ENCODE measurements at places on chromosomes 2 and 18.

DNA sequence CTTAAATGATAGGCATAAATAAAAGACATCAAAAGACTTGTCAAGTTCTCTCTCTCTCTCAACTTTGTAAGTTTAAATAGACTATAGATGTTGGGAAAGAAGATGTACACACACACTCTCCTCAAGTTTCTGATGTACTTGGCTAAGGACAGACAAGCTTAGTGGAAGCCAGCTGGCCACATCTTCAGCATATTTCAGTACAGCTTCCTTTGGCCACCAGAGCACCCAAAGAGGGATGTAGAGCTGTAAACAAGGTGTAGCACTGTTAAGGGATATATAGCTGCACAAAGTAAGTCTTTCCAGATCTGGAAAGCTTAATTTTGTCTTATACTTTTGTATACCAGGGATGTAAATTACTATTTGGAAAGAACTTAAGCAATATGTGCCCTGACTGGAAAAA is 64.3 kb upstream of the MSTN start:
- DNase-seq, result no peak

- no peak for DNase-seq
Observed at GRCh38 chr2:226031647-226032501, 632.4 kb downstream of the NYAP2 start.

DNA sequence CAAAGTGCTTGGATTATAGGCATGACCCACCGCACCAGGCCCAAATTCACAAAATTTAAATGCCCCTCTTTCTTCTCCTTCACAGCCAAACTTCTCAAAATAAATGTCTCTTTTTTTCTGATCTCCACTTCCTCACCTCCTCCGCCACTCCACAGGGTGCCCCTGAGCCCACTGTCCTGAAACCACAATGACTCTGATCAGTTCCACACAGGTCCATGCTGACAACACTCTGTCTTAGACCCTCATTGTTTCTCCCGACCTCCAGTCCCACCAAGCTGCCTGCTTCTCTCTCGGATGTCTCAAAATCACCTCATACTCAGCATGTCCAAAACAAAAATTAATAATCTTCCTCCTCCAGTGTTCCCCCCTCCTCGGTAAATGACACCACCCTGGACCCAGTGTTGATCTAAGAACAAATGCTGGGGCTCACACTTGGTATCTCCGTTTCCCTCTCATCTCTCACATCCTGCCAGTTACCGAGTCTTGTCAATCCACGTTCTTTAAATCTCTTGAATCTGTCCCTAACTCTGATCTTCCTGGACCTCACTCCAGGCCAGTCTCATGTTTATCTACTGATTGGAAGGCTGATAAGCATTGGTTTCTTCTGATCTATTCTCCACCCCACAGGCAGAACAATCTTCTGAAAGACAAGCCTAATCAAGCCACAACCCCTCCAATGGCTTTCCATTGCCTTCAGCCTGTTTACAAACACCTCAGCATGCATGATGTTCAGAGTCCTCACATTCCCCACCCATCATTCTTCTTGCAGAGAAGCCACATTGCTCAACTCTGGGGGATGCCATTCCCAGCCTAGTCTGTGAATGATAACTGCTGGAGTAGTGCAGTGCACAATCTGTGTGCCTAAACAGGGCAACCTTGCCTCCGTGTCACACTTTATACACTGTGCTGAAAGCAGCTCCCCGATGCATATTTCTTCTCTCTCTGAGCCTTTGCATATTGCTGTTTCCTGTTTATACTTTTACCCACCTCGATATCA is 12.4 kb upstream of the ANKRD44 start:
- no peak for DNase-seq

- no peak for DNase-seq
Observed at GRCh38 chr2:144310484-144310883, 209.4 kb downstream of the ZEB2 start.

GRCh38 chr2:240013343-240013742 is 11.8 kb downstream of the NDUFA10 start:
- no peak for DNase-seq

- no peak for DNase-seq
Observed at GRCh38 chr2:38535744-38536506, 66.8 kb downstream of the HNRNPLL start.

- DNase-seq, result no peak
Observed at GRCh38 chr2:152432206-152432653, 97.3 kb downstream of the FMNL2 start.

DNA sequence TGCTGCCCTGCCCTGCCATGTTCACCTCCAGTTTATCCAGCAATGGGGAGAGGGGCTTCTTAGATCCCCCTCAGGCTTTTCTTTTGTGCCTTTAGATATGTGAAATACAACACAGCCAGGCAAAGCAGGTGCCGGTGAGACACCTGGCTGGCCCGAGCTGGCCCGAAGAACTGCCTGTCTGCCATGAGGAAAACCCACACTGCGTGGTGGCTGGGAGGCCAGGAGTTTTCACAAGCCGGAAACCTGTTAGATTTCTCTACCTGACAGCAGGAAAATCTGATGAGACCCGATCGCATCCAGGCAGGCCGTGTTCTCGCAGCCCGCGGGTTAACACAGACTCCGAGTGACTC is 5.7 kb upstream of the GAL3ST2 start:
- DNase-seq, result no peak

- no peak for DNase-seq
Observed at GRCh38 chr2:216620786-216621185, 12.4 kb upstream of the IGFBP2 start.

DNA sequence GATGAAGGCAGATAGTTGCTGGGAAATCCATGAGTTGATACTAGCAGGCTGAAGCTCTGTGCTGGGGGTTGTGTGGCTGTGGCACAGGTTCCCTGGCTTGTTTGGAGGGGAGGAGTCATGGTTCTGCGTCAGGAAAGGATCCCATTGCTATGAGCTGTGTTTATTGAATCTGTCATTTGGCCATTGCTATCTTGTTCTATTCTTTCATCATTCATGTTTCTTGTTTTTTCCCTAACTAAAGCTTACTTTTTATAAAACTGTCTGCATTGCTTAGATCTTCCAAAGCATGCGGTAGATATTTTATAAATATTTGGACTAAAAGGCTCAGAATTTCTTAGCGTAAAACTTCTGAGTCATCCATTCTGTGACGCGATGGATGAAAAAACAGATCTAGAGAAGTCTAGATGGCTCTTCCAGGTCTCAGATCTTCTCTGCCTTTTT is 335.3 kb downstream of the PTPRM start:
- no peak for DNase-seq

DNA sequence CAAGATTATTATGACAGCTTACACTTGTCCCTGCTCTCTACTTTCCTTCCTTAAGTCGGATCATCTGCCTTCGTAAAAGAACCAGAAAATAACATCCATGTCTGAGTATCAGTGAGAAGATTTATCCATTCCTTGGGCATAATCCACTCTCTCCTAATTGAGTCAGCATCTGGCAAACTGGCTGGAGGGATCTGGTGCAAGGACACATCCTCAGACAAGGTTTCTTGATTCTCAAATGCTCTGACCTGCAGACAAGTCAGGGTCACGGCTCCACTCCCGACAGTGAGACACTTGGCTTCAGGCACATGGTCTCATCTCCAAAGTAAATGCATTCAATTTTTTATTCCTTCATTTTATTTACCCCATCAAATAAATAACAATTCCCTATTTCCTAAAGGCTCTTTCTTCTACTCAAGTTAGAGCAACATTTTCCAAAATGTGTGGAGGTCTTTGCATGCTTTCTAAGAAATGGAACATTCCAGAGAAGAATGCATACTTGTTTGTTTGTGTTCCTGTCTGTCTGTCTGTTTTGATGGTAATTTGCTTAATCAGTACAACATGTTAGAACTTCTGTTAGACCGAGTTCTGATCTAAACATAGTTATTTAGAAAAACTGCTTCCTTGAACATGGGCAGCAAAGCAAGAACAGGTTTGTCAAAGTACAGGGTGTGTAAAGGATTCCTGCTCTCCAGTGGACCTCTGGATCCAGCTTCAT is 246.9 kb downstream of the IRS1 start:
- DNase-seq, result no peak

GRCh38 chr2:207244971-207245925 is 79.5 kb upstream of the KLF7 start:
- no peak for DNase-seq

DNA sequence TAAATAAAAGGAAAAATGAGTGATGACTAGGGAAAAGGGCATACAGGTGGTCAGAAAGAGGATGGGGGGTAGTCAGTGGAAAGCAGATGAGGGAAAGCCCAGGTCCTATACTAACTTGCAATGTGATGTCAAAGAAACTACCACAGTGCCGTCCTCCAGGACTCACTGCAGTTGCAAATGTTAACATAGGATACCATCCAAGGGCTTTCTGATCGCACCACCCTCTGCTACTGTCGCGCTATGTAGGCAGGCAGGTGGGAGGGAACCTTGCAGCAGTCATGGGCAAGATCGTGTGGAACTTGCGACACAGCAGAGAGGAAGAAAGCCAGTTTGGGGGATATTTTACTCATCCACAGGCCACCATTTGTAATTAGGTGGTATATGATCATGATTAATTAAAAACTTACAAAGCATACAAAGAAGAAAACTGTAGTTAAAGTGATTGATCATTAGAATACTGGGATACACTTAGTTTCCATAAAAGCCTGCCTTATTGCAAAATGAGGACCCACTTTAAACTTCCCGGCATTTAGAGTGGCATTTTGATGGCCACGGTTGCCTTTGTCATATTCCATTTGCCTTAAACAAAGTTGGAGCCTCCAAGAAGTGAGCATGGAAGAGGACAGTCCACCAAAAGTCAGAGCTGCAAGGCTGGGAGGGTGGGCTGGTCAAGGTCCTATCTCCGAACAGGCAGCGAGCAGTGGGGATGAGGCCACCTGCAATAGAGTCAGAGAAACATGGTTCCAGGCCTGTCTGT is 8.5 kb upstream of the ROCK2 start:
- DNase-seq, result no peak

DNA sequence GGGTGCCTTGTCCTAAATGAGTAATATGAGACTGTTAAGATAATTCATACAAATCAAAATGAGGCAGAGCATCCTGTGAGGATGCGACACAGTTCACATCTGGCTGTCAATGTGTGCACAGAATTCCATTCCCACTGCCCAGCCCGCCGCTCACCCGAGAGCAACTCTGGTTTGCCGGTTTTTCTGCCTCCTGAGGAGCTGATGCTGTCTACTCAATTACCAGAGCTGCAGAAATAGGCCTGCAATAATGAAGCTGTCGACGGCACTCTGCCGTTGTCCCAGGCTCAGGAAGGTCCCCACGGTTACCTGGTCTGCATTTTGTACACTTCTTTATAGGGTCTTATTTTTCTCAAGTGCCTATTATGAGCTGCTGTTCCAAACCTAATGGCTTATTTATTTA is 55.7 kb upstream of the LYPD1 start:
- no peak for DNase-seq

- DNase-seq, result no peak
Observed at GRCh38 chr2:8030573-8031303, 651.1 kb upstream of the ID2 start.

DNA sequence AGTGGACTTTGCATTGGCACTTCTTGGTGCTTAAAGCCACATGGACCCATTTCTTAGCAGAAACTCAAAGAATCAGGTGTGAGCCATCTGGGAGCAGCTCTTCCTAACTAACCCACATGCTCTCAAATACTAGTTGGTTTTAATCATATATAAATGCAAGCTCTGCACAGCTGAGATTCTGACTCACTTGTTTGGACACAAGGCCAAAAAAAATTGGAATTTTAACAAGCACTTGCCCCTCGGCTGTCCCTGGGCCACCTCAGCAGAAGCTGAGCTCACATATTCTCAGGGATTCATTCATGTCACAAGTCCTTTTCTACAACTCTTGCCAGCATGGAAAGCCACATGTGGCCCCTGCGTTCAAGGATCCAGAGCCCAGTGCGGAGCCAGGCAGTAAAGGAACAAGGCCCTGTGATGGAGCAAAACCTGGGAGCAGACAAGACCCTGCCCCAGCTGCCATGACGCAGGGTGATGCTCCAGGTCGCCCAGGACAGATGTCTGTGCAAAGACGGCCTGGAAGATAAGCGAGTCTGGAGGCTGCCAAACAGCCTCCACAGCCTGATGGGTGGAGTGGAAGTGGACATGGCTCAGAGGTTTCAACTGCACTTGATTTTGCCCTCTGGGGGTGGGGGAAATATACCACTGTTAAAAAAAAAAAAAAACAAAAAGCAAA is 266.5 kb downstream of the EIPR1 start:
- DNase-seq, result no peak

GRCh38 chr2:43375746-43376522 is 149.5 kb upstream of the ZFP36L2 start:
- no peak for DNase-seq

DNA sequence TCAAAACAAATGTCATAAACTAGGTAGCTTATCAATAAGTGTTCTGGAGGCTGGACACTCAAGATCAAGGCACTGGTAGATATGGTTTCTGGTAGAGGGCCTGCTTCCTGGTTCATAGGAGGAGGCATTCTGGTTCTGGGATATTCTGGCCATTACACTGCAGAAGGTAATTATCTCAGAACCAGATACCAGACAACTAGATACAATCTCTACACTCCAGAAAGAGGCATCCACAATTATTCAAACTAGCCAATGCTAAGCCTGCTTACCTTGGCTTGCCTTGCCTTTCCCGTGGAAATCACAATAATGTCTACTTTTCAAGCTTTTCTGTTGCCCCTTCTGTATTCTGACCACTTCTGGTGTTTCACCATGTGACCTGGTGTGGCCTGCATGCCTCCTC is 785.2 kb upstream of the GYPC start:
- no peak for DNase-seq

DNA sequence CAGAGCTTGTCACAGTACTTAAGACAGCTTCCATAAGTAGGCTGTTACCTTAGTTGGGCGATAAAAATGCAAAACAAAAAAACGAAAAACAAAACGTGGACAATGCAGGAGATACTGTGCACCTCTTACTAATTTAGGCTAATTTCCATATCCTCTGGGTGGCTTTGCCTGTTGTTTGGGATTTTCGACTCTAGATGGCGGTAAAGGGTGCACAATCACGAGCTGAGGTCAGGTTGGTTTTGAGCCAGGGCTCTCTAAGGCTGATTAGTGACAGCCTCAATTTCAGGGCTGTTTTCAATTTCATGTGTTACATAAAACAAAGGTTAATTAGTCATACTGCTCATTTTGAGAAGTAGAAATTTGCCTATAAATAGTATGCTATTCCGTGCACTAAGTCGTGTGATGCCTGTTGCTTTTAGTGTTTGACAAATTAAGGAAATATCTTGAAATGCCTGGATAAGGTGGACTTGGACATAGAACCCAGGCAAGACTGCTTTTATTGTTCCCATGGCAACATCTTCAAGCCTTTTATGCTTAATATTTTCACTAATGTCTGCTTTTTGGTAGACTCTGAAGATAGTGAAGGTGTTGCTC is 493.1 kb downstream of the SOCS6 start:
- peak; percentile 17 for DNase-seq

- no peak for DNase-seq
Observed at GRCh38 chr2:71578767-71579342, 125.5 kb downstream of the DYSF start.

GRCh38 chr2:15646661-15647060 is 55.0 kb downstream of the DDX1 start:
- no peak for DNase-seq

DNA sequence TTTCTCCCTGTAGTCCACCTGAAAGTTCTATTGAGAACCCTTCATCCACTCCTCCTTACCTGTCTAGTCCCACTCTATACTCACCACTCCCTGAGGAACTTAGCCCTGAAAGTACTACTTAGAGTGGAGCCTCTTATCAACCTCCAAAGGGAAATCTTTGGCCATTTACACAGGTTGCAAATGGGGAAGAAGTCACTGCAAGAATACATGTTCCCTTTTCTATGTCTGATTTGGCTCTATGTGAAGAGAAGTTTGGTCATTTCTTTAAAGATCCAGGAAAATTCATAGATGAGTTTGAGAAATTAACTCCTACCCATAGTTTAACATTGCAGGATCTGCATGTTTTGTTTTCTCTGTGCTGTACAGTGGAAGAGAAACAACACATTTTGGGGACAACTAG is 22.9 kb upstream of the MGAT4A start:
- no peak for DNase-seq
